NB4 (cell line): ENCODE measurements at places on chromosomes 13 and 19.

DNA sequence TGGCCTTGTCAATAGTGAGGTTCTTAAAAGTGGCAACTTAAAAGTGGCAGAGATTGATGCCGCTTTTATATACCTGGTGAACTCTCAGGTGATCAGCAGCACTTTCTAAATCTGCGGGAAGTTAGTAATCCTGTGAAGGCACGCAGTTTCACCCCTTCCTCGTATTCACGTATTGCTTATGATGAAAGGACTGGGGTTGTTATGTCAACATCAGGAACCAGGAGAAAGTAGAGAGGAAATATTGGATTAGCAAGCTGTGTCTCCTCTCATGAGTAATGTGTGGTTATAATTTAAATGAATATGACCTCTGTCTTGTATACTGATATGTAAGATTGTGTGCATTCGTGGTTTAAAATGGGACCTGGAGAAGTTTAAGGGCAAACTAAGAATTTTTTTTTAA lies 544.6 kb downstream of the SLITRK6 start:
- no peak for DNase-seq

DNA sequence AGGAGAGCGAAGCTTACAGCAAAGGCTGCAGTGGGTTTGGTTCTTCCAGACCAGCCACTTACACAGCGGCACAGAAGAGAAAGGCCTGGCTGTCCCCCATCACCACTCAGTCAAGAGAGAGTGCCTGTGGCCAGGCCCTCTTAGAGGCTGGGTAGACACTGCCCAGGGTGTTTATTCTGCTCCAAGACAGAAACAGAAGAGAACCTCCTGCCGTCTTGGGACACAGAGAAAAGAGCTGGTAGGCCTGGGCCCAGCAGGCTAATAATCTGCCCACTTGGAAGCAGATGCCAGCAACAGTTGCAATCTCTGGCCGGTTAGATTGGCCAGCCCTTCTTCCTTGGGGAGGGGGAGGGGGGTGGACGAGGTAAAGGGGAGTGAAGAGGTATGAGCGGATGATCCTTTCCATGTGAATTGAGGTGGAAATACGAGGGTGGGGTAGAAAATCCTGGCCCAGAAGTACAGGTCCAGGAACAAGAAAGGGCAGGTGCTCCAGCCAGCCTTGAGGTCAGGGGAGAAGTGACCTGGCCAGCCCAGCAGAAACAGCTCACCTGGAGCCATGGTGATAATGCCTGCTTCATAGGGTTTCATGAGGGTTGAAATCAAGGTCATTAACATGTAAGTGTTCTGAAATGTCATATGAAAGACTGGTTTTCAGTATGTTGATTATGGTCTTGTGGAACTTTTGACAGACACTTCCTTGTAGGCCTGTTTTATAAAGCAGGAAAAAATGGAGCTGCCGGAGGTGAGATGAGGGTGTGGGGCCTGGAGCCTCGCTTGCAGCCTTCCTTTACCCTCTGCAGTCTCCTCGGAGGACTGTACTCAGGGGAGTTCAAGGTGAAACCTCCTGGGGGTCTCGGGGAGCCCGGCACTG lies 116.9 kb downstream of the SIPA1L3 start:
- no peak for DNase-seq

- DNase-seq, result no peak
Observed at GRCh38 chr13:33263484-33263883, 22.1 kb downstream of the STARD13 start.

DNA sequence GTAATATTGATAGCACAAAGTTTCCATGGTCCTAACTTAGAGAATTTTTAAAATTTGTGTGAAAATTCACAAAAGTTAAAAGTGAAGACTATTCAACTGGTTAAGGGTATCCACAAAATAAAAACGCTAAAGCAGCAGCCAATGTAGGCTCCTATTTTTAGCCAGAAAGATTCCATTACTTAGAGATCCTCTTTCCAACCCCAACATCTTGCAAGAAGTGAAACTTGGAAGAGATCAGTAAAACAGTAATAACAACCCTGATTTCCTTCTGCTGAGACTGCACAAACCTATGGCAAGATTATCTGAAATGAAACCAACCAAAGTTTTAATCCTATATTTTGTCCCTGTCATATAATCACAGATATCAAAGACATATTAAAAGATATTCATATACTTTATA lies 8.5 kb downstream of the TBC1D4 start:
- DNase-seq, result no peak

GRCh38 chr19:41367848-41368301 lies 3.9 kb upstream of the B9D2 start:
- peak; percentile 83 for DNase-seq

DNA sequence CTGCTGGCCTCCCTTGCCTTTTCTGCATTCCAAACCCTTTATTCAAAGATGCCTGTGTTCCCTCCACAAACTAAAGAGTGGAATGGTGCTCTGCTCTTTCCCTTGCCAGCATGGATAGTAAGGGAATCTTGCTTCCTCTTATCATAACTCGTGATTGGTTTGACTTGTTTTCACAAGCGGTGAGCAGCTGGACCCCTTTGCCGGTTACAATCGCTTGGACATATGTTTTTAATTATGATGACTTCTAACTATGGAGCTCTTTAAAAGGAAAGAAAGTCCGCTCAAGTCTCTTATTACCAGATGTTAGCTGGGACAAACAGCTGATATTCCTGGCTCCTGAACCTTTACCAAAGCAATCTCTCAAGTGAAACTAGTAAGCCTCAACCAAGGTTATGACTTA lies 1094.7 kb downstream of the UQCRFS1 start:
- DNase-seq, result no peak

- no peak for DNase-seq
Observed at GRCh38 chr13:37211487-37211886, 106.0 kb upstream of the CSNK1A1L start.

DNA sequence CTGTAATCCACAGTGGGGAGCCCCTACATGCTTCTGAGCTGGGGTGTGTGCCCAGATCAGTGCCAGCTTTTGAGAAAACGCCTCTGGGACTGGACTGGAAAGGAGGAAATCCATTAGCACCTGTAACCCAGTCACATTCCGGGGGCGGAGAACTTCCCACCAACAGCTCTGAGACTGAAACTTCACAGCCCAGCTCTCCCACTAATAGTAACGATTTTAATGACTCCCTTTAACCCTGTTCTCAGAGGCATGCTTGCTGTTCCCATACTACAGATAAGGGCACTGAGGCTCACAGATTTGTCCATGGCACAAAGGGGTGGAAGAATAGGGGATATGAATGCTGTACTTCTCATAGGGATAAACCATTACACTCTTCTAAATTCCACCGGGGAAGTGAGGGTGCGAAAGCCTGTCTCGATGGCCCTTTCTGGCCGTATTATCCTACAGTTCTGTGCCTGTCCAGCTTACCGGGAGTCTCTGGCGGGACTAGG lies 851 bp downstream of the FBXO46 start:
- no peak for DNase-seq

GRCh38 chr13:46571189-46571908 lies 18.4 kb downstream of the LRCH1 start:
- DNase-seq, result no peak

- DNase-seq, result no peak
Observed at GRCh38 chr13:98446234-98446621, 130.7 kb downstream of the STK24 start.

- DNase-seq, result no peak
Observed at GRCh38 chr13:80436571-80437169, 95.7 kb upstream of the SPRY2 start.

GRCh38 chr19:58516964-58517833 lies 2.4 kb downstream of the ZBTB45 start:
- no peak for DNase-seq

GRCh38 chr13:91809161-91809560 lies 410.7 kb downstream of the GPC5 start:
- no peak for DNase-seq

DNA sequence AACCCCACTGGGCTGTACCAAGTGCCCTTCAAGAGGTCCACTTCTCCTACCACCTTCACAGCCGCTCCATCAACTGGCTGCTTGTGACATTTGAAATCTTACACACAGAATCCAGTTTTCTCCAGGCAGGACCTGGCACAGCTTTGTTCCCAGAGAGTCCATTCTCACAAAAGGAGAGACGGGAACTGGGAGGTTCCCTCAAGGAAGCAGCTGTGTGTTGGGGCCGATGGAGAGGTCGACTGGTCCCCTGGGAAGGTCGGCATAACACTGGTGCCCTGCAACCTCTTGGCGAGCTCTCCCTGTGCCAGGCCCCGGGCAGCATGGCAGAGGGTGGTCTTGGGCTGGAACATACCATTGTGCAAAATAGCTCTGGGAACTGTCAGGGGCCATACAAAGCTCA lies 21.5 kb downstream of the ELL start:
- no peak for DNase-seq

DNA sequence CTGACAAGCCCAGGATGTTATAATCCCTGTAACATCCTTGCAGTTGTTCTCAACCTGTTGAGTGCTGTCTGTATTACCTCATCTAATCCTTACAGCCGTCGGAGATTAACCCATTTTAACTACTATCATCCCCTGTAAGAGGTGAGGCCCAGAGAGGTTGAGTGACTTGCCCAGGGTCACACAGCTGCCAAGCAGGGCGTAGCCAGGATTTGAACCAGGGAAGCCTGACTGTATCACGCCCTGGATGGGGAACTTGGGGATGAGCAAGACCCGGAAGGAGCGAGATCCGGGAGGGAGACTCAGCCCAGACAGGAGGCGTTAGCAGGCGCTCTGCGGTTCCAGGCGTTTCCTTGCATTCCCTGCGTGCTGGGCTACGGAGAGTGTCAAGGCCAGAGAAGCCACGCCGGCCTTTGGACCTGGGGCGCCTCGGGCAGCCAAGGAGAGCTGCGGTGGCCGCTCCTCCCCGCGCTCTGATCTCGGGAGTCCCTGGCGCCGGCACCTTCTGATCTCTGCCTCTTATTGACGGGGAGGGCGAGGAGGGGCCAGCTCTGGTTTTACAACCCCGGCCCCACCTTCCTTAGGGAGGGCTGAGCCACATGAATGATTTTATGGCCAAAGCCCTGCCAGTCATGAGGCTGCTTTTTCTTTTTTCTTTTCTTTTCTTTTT lies 6.2 kb downstream of the SULT2B1 start:
- no peak for DNase-seq

DNA sequence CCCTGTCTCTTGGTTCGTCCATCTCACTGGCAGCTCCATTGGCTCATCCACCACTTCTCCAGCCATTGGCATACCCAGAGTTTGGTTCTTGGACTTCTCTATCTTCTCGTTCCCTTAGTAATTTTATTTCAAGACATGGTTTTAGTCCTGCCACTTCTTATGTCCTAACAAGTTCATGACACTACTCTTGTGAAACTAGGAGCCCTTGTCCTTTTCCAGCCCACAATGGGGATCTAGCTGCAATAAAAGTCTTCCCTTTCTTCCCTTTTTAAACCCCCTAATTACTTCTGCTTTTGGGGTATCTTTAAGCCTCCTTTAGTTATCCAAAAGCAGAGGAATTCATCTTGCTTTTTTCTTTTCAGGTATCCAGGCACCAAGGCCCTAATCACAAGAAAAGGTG lies 2.9 kb upstream of the RCBTB2 start:
- peak; percentile 77 for DNase-seq

DNA sequence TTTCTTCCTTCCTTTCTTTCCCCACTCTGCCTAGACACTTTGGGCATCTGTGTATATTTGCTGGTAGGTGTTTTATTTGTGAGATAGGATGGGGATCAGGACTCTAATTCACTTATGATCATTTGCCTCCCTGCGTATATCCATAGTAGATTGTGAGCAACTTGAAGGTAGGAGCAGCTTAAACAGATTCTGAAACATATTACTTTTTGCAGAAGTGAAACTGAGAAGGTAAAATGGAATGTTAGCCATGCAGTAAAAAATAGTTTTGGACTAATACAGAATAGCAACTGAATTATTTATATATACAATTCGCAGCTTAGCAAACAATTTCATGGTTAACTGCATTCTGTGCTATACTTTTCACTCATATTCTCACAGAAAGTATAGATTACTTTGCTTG lies 38.7 kb downstream of the RNF6 start:
- DNase-seq, result no peak
